Hypothalamus (tissue), 51 donors: ENCODE measurements at places on chromosomes 5 and 9.

DNA sequence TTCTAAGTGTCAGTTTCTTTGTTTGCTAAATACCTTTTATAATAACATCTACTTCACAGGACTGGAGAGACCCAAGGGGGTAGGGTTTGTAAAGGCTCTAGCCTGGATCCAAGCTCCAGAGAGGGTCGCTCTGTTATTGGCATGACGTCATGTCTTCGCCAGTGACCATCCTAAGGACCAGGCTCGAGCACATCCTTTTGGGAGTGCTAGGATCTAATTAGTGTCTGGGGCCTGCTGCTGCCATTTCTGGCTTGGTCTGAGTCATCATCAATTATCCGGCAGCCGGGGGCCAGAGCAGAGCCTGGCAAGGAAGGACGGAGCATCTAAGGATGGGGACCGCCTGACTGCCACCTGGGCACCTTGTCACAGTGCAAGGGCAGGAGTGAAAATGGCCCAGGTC lies 153.0 kb downstream of the NSG2 start:
- no peak for DNase-seq

- DNase-seq, result no peak
Measured at GRCh38 chr5:1314564-1314982, 19.7 kb upstream of the TERT start.

- peak; percentile 32 for DNase-seq
Measured at GRCh38 chr9:110828264-110828663, 159.7 kb downstream of the MUSK start.

DNA sequence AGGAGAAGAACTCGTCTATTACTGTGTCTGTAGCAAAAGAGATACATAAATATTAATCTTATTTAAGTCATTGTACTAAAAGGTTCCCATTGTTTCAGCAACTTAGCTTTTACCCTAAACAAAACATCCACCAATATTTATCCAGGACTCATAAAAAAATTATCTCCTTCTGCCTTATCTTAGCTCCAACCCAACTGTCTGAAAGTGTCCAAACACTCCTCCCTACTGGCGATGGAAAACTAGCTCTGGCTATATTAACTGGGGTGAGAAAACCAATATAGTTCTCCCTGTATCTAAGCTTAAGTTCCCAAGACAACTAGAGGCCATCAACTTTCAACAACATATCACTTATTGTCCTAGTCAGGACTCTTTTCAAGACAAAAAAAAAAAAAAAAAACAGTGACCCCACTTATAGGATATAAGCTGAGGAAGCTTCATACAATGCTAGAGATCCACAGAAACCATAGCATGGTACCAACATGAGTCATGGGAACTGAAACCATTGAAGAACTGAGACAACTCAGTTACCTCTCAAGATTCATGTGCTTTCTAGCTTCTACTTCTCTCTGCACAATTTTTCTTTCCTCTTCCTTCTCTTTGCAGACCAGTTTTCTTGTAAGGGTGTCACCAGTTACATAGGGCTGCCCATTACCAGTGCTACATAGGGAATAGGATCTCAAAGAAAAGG lies 150.7 kb upstream of the RASA1 start:
- no peak for DNase-seq

DNA sequence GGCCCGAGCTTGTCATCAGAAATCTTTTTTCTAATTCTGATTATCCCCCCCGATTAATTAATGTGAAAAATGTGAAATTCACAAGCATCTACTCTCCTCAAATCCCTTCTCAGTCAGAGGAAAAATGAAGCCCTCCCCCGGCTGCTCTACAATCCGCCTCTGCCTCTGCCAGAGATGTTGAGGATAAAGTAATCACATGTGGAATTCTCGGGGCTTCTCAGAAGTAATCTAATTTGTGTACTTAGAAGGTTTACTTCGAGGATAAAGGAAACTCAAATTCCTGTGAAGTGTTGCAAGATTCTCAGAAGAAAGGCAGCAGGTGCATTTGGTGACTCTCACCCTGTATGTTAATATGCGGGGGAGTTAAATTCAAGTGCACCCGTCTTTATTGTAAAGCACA lies 726.1 kb upstream of the ADAMTS16 start:
- DNase-seq, result no peak

- DNase-seq, result no peak
Measured at GRCh38 chr5:27472871-27473270, 434.5 kb upstream of the CDH9 start.

GRCh38 chr9:92665836-92666235 lies 4.1 kb downstream of the IPPK start:
- no peak for DNase-seq

DNA sequence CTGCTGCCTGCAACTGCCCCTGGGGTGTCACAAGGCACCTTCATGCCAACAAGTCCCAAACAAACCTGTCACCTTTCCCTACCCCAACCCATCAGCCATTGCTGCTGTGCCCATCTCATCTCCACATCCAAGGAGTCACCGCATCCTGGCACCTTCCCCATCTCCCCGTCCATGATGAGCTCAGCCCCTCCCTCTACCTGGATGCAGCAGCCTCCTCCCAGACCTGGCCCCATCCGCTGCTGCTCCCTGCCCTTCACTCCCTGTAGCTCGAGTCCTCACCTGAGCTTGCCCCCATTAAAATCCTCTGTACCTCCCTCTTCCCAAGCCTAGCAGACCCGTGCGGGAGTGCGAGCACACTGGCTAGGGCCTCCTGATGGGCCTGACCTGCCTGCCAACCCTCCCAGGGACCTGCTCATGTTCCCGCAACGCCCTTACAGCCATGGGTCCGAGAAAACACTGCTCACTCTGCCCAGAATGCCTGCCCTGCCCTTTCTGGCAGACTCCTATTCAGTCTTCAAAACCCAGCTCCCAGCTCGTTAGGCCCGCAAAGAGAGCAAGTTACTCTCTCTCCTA lies 110.6 kb downstream of the ADAMTS2 start:
- no peak for DNase-seq

DNA sequence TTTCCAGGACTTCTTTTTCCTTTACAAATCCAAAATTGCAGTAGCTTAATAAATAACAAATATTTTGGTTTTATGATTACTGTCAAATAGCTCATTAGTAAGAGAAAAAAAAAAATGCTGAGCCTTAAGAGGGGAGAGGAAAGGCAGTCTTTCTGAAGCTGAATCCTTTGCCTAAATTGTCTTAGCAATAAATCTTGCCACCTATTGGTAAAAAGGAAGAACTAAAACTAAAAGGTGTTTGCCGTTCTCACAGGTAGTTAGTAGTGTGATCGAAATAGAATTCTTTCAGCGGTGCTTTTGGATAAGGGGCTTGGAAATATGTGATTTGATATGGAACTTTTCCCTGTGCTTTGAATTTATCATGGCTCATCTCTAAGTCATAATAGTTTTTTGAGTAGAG lies 31.2 kb downstream of the PIK3R1 start:
- no peak for DNase-seq

GRCh38 chr9:126401107-126401506 lies 74.5 kb downstream of the MVB12B start:
- DNase-seq, result no peak

- DNase-seq, result no peak
Measured at GRCh38 chr9:118367383-118367782, 663.2 kb downstream of the TLR4 start.

- no peak for DNase-seq
Measured at GRCh38 chr9:129867136-129868022, 32.1 kb downstream of the USP20 start.

DNA sequence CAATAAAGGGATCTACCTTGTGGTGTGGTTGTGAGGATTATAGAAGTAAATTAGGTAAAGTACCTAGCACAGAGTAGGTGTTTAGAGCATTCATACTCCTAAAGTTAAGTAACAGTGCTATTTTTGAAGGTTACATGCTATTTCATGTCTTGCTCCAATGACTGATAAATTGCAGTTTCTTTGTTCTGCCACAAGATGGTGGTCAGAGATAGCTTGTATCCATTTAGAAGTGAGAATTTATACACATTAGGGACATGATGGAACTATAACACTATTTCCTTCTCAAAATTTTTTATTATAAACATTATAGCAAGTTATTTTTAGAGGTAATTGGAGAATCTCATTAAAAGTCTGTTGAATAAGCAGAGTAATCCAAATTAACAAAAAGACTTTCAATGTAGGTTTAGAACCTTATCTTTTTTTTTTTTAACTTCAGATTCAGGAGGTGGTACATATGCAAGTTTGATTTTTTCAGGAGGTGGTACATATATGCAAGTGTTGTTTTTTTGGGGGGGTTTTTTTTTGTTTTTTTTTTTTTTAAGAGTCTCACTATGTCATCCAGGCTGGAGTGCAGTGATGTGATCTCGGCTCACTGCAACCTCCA lies 17.1 kb downstream of the MTREX start:
- DNase-seq, result no peak

DNA sequence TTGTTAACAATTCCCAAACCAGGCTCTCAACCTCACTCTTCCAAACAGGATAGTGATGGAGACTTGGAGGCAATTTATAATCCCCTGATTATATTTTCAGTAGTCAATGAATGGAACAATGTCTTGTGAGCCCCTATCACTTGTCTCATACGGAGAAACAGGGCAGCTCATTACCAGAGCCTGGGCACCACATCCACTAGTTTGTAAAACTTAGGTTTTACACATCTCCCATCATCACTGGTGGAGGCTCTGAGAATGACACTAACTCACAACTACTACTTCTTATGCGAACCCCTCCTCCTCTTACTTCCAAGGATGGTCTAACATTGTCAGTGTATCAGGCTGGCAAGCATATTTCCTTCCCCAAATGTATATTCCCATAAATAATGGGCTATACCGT lies 253.7 kb downstream of the EPB41L4A start:
- DNase-seq, result no peak

GRCh38 chr5:88682881-88683361 lies 200.1 kb downstream of the MEF2C start:
- no peak for DNase-seq

DNA sequence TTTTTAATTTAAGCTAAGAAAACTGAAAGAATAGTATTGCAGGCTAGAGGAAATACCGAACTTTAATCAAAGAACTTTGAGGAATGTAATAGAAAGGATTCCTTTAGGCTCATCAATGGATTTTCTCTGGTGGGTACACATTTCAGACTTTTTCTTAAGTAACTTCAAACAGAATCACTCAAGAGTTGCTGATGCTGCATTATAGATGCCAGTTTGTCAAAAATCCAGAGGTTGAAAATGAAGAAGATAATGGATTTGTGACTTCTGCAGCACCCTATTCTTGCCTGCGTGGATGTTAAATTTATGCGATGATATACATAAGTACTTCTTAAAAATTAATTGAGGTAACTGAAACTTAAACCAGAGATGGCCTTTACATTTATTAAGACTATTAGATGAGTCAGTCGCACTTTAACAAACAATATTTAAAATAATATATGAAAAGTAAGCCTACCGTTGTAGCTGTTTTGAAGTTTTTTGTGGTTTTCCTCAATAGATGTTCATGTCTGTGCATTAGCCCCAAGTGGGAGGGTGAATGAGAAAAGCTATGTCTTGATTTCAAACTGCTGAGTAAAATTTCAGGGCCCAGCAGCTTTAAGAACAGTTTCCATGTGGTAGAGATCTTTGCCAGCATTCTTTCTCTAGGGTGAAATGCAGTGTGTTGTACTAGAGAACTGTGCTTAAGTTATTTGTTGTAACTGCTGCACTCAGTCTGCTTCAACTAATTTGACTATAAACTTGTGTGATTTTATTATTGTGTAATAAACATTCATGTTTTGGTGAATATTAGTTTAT lies at the start of gene OGN:
Gene OGN (minus strand): TSS at position 537 of the 795 bp plus-strand sequence. CDS start 1,171 bp downstream, outside the sequence.
- DNase-seq, result no peak

- no peak for DNase-seq
Measured at GRCh38 chr9:98045234-98046179, 11.0 kb upstream of the NANS start.

DNA sequence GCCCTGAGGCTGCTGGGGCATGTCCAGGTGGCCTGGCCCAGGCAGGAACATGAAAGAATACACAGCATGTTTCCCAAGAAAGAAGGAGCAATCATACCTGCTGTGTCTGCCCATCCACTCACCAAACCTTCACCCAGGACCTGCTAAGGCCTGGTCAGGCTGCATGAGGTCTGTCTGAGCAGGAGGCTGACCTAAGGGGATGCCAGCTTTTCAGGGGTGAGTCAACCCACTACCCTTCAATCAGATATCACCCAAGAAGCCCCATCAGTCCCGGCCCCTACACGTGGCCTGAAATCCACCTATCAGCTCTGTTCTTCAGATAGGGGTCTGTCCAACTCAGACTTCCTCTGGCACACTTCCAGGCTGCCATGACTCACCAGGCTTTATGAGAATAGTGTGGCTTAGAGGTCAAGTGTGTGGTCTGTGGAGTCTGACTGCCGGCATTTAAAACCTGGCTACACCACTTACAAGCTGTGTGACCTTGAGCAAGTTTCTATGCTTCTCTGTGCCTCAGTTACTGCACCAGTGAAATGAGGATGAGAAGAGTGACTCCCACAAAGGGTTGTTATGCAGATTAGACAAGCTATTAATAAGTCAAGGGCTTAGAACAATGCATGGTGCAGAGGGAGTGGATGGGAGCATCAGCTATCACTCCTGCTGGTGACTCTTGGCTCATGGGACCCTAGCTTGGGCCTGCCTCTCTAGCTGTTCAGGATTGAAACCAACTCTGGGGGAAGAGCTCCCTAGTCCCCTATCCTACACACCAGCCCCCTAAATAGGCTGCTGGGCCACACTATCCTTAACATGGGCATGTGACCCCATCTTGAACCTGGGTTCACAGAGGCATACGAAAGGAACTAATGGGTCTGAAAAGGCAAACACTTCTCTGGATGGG lies 130.3 kb downstream of the PAX5 start:
- no peak for DNase-seq

DNA sequence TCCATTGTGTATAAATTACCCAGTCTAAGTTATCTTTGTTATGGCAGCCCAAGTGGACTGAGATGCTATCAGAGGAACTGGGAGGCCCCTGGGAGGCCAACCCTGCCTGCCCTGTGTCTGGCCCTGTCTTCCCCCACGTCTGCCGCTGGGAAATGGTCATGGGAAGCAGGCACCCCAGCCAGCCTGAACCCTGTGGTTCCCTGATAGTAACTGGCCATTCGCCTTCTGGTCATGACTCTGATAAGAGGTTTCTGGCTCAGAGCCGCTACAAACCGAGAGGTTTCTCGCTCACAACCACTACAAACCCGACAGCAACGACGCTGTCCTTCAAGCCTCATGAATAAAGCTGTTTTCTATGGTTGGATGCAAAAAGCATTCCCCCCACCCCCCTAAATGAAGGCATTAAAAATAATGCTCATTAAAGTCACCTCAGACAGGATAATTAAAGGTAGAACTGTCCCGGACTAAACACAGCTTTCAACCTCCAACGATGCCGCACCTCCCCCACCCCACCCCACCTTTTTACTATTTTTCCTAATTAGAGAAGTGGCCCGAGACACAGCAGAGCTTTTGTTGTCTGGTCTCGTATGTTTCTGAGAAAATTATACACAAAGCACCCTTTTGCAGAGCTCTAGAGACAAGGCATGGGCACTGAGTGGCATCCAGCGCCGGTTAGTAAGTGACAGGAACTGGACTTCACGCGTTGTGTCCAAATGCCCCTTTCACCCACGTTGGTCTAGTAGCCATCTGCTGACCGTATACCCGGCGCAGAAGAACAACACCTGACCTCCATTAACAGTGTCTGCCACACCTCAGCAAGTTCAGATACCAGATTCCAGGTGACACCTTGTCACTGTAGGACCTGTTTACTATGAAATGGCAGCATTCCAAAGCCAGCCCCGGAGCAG lies 140.8 kb downstream of the COL23A1 start:
- no peak for DNase-seq
